NCI-H460 (cell line): ENCODE measurements at places on chromosomes 11 and 22.
A peak's percentile ranks its signal among the peaks of the same experiment; 100 is the strongest.

- peak; percentile 38 for DNase-seq
Measured at GRCh38 chr11:72430741-72431570, 3.4 kb downstream of the CLPB start.

DNA sequence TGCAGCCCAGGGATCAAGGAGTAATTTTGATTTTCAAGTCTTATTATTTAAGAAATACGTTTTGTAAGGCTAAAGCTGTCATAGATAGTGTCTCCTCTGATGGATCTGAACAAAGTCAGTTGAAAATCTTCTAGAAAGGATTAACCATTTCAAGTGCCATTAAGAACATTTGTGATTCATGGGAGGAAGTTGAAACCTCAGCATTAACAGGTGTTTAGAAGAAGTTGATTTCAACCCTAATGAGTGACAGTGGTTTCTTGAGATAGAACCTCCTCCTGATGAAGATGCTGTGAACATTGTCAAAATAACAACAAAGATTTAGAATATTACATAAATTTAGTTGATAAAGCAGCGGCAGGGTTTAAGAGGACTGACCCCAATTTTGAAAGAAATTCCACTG is 61.7 kb downstream of the PRR5L start:
- no peak for DNase-seq

DNA sequence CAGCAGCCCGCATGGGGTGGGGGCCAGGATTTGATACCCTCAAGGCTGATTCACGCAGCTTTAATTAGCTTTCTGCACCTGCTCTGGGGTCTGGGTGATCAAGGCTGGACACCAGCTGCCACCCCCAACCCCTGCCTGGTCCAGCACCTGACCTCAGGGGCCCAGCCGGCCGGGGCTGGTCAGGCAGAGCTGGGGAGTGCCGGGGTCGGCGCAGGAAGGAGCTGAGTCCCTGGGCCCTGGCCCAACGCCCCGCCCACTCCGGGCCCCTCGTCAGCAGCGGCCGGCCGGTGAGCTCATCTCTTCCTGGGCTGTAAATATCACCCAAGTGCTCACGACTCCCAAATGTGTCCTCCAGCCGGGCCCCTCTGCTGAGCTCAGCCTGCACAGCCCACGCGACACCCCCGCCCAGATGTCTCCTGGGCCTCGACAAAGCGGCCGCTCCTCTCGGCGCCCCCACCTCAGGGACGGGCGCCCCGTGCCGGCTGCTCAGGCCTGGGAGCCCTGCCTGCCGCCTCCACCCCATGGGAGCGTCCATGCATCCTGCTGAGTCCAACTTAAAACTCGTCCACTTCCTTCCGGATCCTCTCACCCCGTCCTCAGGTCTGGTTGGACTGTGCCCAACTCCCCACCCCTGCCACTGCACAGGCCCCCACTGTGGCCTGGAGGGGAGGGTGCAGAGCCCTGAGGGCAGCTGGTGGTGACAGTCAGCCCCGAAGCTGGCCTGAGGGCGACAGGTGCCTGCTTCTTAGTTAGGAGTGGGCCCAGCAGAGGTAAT is 29.0 kb downstream of the RTN4R start:
- no peak for DNase-seq

- no peak for DNase-seq
Measured at GRCh38 chr11:8621147-8621546, 27.1 kb upstream of the STK33 start.

GRCh38 chr11:111299101-111300026 is 1.0 kb downstream of the POU2AF3 start:
- peak; percentile 32 for DNase-seq

DNA sequence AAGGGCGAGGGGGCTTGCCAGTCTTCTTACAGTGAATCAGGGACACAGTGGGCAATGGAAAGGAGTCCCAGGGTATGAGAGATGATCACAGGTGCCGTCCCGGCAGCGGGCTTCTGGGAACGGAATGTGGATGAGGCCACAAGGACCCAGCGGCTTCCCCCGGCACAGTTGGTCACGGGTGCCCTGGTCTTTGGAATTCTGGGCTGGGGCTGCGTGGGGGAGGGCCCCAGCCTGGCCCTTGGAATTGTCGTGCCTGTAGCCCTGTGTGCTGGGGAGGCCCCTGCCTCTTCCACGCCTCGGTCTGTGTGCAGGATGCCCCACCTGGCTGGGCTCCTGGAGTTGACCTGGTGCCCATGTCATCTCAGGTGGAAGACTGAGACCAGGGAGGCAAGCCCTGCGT is 76.6 kb downstream of the FBLN1 start:
- DNase-seq = no peak

GRCh38 chr22:37084385-37084784 is 25.1 kb downstream of the TMPRSS6 start:
- DNase-seq = no peak

DNA sequence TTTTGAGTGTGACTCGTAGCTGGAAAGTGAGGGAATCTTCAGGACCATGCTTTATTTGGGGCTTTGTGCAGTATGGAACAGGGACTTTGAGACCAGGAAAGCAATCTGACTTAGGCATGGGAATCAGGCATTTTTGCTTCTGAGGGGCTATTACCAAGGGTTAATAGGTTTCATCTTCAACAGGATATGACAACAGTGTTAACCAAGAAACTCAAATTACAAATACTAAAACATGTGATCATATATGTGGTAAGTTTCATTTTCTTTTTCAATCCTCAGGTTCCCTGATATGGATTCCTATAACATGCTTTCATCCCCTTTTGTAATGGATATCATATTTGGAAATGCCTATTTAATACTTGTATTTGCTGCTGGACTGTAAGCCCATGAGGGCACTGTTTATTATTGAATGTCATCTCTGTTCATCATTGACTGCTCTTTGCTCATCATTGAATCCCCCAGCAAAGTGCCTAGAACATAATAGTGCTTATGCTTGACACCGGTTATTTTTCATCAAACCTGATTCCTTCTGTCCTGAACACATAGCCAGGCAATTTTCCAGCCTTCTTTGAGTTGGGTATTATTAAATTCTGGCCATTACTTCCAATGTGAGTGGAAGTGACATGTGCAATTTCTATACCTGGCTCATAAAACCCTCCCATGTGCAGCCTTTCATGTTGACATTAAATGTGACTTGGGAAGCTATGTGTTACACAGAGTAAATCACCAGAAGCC is 11.0 kb downstream of the OR51E1 start:
- no peak for DNase-seq

- no peak for DNase-seq
Measured at GRCh38 chr11:16784666-16785065, 46.2 kb downstream of the C11orf58 start.

DNA sequence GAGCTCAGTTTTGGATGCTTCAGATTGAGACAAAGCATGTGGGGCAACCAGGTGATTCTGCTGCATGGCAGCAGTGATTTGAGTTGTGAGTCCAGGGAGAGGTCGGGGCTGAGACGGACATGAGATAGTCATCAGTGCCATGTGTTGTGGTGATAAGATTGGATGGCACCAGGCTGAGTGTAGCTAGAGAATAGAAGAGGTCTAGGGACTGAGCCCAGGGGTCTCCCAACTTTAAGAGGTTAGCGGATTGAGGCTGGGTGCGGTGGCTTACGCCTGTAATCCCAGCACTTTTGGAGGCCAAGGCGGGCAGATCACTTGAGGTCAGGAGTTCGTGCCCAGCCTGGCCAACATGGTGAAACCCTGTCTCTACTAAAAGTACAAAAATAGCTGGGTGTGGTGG is 6.3 kb upstream of the CTSD start:
- no peak for DNase-seq

DNA sequence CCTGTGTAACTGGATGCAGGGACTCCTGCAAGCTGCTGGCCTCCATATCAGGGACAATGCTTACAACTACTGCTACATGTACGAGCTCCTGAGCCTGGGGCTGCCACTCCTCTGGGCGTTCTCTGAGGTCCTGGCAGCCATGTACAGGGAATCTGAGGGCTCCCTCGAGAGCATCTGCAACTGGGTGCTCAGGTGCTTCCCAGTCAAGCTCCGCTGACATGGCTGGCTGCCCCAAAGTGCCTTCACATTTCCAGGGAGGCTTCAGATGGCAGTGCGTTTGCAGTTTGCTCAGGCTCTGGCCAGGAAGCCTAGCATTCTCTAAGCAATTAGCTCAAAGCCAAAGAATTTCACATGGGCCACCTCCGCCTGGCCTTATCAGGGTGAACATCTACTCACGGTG is 117.4 kb upstream of the PARVA start:
- DNase-seq = no peak

GRCh38 chr11:75100314-75100713 is 3.6 kb upstream of the OR2AT4 start:
- DNase-seq = peak; percentile 30

DNA sequence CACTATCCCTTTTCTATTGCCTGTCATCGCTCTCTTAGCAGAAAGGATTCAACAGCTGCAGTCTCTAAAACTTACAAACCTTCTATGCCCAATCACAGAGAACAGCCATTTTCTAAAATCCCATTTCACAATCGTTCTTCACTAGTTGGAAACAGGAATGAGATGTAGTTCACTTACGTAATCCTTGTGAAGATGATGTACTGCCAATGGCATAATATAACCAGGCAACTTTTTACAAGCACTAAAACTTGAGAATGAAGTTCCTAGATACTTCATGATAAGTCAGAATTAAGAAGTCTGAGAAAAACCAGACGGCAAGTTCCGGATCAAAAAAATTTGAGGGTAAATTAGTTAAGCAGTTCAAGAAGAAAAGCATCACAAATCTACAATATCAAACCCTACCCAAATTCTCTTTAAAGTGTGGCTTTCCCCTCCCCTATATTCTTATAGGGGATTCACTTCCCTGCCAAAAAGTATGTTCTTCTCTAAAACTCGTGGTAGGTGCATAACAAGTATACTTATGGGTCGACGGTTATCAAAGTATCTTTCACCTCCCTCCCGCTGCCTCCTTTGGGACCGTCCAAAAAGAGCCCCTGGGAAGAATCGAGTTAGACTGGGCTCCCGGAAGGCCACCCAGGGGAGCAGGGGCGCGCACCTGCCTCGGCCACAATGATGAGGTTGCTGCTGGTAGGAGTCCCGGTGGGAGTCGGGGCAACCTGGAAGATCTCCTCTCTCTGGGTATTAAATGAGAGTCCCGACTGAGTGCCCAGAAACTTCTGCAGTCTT is 666 bp downstream of the MSANTD4 start:
- no peak for DNase-seq

- DNase-seq = no peak
Measured at GRCh38 chr11:47499161-47499560, 50.2 kb upstream of the RAPSN start.

DNA sequence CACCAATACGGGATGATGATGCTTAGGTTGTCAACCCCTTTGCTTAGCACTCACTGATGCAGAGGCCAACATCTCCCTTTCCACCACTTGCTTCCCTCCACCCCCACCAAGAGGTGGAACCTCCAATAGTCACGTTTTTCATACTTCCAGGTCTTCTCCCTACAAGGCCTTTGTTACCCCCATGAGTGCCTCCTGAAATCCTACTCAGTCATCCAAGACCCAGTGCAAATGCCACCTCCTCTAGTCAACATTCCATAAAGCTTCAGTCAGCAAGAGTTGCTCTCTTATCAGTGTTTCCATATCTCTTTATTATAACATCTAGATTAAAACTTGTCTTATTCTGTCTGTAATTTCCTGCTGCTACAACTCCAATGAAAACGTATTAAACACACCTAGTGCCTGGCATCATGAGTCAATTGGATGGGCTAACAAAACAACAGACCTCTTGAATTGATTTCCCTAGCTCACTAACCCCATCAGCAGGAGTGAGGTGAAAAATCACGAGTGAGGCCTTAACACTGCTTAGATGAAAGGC is 370.7 kb upstream of the CCDC90B start:
- no peak for DNase-seq

DNA sequence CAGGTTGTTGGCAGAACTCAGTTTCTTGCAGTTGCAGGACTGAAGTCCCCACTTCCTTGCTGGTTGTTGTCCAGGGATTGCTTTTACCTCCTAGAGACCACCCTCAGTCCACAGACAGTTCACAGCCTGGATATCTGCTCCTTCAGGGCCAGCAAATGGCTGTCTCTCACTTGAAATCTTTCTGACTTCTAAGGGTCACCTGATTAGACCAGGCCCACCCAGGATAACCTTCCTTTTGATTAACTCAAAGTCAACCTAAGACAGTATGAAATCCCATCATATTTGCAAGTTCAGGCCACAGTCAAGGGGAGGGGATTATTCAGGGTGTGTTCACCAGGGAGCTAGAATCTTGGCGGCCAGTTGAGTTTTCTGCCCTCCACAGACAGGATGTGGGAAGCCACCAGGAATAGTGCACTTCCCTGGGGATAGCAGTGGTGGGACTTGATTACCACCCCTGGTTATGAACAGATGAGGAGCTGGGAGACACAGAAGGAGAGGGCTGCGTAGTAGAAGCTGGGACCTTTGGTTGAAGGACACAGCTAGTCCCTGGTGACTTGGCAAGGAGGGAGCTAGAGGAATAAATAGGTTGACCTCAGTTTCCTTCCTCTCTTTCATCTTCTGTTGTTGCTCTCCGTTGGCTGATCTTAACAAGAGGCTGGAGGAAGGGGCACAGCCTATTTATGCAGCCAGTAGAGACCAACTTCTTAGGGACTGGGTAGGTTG is 33.4 kb downstream of the MIAT start:
- DNase-seq = no peak

DNA sequence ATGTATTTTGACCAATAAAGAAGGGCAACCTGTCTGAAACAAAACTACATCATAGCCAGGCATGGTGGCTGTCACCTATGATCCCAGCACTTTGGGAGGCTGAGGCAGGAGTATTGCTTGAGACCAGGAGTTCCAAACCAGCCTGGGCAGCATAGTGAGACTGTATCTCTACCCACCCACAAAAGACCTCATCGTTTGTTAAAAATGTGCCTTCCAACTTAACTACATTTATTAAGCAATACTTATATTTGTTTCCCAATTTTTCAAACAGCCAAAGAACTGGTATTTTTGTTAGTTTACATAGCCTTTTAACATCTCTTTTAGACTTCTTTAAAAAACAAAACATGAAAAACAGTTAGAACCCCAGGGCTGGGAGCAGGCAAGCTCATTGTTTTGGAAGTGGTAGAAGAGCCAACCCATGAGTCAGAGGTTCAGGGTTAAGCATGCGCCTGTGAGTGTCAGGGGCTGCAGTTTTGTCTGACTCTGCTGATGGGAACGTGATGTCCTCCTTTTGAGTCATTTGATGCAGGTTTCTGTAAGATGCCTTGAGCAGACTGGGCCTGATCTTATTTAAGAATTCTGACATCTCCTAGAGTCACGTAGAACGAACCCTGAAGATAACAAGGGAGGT is 53.9 kb upstream of the CRTAM start:
- no peak for DNase-seq

DNA sequence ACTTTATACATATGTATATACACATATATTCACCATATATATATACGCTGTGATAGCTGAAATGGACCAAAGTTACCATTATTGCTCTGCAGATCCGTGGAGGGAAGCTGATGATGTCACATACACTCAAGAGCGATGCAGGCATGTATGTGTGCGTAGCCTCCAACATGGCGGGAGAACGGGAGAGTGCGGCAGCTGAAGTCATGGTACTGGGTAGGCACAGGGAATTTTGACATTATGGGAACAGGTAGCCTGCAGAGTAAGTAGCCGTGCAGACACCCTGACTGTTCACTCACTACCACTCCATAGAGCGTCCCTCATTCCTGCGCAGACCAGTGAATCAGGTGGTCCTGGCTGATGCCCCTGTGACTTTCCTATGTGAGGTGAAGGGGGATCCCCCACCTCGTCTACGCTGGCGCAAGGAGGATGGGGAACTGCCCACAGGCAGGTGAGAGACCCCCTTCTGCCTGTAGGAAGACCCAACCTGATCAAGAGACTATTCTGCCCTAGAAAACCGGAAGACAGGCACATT is 4.7 kb downstream of the ROBO3 start:
- no peak for DNase-seq

- DNase-seq = no peak
Measured at GRCh38 chr22:35913925-35914324, 114.7 kb downstream of the RBFOX2 start.
